ENCODE measurements at places on chromosomes 4 and X.

DNA sequence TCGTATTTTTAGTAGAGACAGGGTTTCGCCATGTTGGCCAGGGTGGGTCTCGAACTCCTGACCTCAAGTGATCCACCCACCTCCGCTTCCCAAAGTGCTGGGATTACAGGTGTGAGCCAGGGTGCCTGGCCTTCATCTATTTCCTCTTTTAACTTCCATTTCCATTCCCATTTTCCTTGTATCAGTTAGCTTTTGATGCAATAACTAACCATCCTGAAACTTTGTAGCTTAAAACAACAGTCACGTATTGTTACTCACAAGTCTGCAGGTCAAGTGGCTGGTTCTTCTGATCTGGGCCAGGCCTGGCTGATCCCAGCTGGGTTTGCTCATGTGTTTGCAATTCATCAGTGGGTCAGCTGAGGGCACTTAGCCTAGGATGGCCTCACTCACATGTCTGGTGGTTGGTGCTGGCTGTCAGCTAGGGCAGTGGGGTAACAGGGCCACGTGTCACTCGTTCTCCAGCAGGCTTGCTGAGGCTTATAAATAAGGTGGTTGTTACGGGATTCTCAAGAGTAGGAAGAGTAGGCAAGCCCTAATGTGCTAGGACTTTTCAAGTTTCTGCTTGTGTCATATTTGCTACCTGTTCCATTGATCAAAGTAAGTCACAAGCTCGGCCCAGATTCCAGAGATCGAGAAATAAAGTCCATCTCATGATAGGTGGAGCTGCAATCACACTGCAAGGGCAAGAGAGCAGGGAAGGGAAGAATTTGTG is 88.2 kb downstream of the SOWAHB start:
- DNase-seq = no peak

GRCh38 chrX:80578517-80579105 is 158.4 kb downstream of the TENT5D start:
- no peak for DNase-seq

GRCh38 chrX:39309721-39310152 is 508.5 kb downstream of the MID1IP1 start:
- DNase-seq = no peak

GRCh38 chrX:47573341-47574075 is 8.7 kb upstream of the TIMP1 start:
- no peak for DNase-seq

DNA sequence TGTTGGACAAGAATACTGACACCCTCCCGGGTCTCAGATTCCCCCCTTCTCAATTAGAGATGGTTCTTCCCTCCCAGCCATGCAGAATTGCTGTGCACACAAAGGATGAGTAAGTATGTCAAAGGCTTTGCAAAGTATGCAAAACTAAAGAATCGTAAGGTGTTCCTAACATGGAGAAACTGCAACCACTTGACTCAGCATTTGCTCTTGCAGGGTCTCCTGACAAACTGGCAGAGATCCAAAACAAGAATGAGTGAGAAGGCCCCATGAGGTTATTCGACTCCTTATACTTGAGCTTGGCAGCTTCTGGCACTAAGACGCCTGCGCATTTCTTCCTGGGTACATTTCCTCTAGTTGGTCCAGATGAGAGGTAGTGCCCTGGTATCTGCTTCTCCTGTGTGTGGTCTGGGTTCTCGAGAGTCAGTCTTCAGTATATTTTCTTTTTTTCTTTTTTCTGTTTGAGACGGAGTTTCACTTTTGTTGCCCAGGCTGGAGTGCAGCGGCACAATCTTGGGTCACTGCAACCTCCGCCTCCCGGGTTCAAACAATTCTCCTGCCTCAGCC is 8.2 kb downstream of the FAM184B start:
- DNase-seq = no peak

- no peak for DNase-seq
Observed at GRCh38 chrX:83535417-83536196, 27.5 kb downstream of the POU3F4 start.

DNA sequence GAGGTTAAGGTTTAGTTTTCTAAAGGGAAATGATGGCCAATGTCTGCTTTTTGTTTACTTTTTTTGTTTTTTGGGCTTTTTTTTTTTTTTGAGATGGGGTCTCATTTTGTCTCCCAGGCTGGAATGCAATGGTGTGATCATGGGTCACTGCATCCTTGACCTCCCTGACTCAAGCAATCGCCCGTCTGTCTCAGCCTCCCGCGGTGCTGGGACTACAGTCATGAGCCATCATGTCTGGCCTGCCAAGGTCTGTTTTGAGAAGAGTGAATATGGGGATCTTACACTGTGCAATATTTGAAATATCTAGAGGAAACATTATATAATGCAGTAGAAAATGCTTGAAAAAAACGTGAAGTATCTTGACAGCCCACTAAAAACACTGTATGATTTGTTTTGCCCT is 162.5 kb downstream of the GASK1B start:
- DNase-seq = no peak

DNA sequence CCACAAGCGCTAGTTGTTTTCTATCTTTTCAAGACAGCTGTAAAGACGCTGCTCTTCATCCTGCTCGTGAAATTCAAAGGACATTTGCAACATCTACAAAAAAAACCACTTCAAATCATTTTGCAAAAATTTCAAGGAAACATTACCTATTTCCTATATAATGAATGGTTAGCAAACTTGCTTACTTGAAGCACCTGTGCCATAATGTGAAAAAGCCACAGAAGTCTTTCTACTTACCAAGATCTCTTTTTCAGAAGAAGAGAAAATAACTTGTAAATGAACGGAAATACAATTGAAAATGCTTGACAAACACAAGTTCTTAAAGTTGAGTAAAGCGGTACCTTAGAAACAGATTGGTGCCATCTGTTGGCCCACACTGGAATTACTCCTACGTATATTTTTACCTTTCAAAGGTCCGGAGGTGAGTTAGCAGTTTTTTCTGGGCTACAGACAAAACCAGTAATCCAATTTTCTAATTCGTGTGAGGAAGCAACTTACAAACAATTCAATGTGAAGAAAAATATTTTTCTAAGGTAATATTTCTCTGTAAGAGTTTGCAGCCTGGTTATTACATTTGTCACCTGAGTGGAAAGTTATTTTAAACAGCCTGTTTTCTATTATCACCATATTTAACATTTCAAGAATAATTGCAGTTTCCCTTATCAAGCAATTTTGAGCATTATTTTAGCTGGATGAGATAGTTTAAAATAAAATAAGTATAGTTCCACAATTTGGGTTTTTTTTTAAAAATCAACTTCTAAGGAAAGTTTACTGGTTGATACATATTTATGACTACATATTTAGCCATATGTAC is at the start of gene TLR6:
Gene TLR6, minus strand, starts transcription at position 294 of the 814 bp plus-strand sequence. CDS start 27,344 bp downstream, outside the sequence.
- DNase-seq = peak; percentile 38

- no peak for DNase-seq
Observed at GRCh38 chrX:15177316-15177715, 92.6 kb downstream of the ASB9 start.

DNA sequence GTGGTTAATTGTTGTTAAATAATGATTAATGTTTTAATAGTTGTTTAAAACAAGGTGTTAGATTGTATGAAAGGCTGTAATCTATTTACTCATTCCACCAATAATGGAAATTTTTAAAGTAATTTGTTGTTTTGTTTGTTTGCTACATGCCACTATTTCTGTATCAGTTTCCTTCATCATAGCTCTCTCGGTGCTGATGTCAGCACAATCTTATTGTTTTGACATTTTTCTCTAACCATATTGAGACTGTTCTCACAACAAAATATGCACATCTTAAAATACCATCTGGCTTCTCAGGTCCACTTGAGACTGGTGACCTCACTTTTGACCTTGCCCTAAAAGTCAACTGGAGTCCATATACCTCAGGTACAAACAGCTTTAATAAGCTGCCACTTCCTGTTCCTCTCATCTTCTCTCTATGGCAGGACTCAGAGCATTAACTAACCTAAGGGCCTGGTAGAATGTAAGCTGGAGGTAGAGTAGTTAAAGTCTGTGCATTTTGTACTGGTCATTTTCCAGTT is 1.0 kb upstream of the GUCY1B1 start:
- no peak for DNase-seq

DNA sequence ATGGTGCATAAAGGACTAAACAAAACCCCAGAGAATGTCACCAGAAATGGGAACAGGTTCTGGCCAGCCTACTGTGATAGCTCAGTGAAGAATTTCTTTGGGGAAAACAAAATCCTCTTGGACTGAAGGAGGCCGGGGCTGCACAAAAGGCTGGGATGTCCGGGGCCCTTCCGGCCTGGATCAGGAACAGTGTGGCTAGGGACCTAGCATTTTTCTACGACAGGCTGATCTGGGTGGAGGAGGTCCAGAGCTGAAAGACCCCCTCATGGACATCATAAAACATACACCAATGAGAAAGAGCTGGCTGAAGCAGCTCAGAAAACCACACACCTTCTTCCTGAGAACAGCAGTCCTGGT is 94.7 kb downstream of the BCOR start:
- no peak for DNase-seq

- DNase-seq = no peak
Observed at GRCh38 chr4:147780137-147780777, 48.4 kb downstream of the ARHGAP10 start.

- no peak for DNase-seq
Observed at GRCh38 chrX:64570204-64570603, 175.0 kb upstream of the MTMR8 start.

DNA sequence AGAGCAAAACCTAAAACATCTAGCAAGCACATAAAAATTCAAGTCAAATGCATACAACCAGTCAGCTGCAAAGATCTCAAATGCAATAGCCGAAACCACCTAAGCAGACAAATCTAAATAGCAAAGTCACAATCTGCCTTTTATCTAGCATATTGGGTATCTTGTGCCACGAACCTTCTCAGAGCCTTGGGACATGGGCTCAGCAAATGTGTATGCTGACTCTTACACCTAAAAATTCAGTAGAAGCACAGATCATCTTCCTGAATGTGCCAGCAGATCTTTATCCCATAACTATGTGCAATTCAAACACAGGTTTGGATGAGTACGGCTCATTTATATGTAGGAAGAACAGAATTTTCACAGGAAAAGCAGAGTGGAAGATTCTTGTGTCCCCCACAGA is 492.1 kb downstream of the INPP4B start:
- no peak for DNase-seq

- DNase-seq = no peak
Observed at GRCh38 chrX:82127228-82128123, 925.6 kb downstream of the SH3BGRL start.

DNA sequence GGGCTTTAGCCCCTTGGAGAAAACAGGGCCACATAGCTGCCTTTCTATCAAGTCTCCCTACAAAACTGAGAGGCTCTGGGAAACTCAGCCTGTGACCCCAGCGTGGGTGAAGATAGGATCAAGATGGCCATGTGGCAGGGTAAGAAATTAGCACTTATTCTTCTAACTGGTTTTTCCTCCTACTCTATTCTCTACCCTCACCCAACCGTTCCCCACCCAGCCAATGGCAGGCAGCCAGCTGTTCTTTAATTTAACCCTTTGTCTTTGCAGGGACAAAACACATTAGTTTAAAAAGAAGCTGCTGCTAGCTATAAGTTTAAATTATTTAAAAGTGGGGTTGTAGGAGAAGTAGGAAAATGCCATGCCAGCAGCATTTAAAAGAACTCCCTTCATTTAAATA is 2.8 kb downstream of the CLCN5 start:
- DNase-seq = no peak

- no peak for DNase-seq
Observed at GRCh38 chr4:9999956-10000561, 21.2 kb downstream of the SLC2A9 start.

DNA sequence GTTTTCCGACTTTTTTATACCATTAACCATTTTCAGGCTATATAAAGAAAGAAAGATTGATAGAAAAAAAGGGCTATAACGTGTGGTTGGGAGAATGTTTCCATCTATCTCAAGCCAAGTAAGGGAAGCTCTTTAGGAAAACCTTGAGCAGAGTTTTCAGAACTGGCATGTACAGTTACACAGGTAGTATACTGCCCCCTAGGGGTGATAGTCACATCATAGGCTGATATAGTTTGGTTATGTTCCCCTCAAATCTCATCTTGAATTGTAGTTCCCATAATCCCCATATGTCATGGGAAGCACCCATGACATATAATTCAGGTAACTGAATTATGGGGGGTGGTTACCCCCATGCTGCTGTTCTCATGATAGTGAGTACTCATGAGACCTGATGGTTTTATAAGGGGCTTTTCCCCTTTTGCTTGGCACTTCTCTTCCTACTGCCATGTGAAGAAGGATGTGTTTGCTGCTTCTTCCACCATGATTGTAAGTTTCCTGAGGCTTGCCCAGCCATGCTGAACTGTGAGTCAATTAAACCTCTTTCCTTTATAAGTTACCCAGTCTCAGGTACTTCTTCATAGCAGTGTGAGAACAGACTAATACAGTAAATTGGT is 186.8 kb downstream of the TMA16 start:
- no peak for DNase-seq

DNA sequence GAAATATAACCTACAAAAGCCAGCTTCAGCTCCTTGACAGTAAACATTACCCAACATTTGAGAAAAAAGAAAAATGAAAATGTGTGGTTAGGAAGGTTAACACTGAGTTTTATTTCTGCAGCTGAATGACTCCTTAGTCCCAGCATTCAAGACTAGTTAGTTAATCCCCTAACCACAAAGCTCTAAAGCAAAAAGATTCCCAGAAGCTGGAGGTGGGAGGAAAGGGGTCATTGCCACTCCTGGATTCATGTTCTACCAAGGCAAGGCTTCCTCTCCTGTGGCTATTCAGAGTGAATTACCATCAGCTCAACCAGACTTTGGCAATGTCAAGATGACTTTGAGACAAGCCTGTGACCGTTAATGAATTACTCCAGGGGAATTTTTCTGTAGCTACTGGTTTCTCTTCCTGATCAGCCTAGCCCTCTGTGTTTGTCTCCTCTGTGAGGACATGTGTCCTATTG is 63.6 kb downstream of the HADH start:
- DNase-seq = no peak

GRCh38 chr4:102454268-102454667 is 46.9 kb upstream of the NFKB1 start:
- no peak for DNase-seq

DNA sequence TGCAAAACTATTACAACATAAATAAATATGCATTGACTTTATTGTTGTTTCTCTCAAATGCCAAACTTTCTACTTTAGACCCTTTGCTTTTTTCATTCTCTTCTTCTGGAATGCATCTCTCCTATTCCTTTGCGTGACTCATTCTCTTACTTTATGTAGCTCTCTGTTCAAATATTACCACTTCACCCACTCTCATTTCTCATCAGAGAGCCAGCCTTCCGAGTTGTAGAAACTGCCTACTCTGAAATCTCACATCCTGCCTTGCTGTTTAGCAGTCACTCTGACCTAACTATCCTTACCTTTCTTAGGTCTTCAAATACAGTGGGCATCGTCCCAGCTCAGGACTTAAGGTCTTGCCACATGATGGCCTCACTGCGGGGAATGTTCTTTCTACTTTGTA is 143.5 kb downstream of the GALNTL6 start:
- DNase-seq = no peak

GRCh38 chr4:69546134-69546765 is 50.5 kb upstream of the UGT2B4 start:
- DNase-seq = no peak

- no peak for DNase-seq
Observed at GRCh38 chrX:66728818-66729271, 90.0 kb upstream of the EDA2R start.

GRCh38 chr4:94488670-94489069 is 36.9 kb downstream of the PDLIM5 start:
- no peak for DNase-seq

All from stimulated activated CD8-positive, alpha-beta memory T cell treated with anti-CD3 and anti-CD28 coated beads, Interleukin-2, amount 100 ng/mL, for 1 hour (primary cell).